Left ventricle myocardium inferior (tissue), 1 donor: ENCODE measurements at places on chromosomes 1 and 21. TPM values are rescaled to one million over a fixed set of nuclear protein-coding genes. Genes with fewer than 3 reads are reported as not detected.

DNA sequence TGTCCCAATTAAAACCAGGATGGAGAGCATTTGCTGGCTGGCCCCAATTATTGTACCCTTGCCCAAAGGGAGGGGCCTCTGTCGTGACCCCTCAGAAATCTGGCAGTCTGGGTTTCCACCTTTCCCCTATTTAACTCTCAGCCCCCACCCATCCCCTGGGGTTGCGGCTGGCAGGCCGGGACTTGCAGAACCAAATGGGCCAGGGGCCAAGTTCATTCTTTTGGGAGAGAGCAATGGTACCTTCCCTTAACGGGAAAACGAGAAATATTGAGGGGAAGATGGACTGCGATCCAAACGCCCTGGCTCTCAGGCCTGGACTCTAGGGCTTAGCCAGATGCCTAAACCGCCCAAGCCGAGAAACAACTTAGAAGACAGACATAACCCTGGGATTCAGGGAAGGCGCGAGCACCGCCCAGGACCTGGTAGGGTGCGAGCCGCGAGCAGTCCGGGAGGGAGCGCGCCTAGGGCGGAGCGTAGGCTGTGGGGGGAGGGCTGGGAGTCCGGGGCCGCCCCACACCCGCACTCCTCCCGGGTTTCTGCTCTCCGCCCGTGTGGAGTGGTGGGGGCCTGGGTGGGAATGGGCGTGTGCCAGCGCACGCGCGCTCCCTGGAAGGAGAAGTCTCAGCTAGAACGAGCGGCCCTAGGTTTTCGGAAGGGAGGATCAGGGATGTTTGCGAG lies at the start of gene SLC27A3:
TSS of gene SLC27A3 (plus strand) at position 628 of the 678 bp plus-strand sequence. CDS start 91 bp downstream, outside the sequence.
- DNase-seq, result peak; percentile 86

GRCh38 chr21:45147473-45148315 lies 73.3 kb downstream of the ADARB1 start:
- no peak for DNase-seq

GRCh38 chr1:157363660-157364140 lies 188.6 kb downstream of the FCRL5 start:
- no peak for DNase-seq

DNA sequence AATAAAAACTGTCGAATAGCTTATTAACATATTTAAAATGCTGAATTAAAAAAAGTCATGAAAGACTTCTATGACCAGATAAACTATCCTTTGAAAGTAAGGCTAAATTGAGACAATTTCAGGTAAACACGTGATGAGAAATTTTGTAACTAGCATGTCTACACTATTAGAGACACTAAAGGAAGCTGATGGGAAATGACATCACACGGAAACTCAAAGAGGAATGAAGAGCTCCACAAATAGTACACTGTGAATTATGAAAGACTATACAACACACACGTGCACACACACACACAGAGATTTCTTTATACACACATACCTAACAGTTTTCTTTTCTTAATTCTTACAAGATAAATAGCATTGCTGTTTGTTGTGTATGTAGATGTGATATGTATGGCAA lies 70.9 kb upstream of the PLA2G4A start:
- no peak for DNase-seq

- DNase-seq, result no peak
Observed at GRCh38 chr1:169466259-169467230, 19.2 kb downstream of the SLC19A2 start.

DNA sequence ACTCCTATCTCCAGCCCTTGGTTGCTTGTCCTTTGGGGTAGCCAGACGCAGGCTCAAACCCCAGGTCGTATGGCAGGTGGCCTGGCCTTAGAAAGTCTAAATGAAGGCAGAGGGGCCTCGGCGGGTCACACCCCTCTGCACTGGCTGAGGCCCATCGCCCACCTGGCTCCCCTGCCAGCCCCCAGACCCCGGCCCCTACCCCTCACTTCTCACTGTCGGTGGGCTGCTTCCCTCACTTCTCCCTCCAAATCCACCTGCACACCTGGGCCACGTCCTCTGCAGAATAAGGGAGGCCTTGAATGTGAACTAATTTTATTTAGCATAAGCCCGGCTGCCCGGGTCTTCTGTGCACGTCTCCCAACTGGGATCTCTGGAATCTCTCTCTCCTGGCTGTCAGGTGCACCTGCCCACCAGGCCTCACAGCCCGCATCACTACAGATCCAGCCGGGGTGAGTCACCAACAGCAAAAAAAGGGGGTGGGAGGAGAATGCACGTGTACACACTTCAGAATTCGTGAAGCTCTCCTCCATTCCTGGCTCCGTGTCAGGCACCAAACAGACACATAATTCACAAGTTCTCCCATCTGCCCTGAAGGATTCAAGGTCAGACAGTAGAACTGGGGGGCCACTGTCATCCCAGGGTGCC lies 107.5 kb upstream of the SIM2 start:
- DNase-seq, result no peak

- DNase-seq, result no peak
Observed at GRCh38 chr1:186295980-186296379, 79.1 kb downstream of the TPR start.

- DNase-seq, result no peak
Observed at GRCh38 chr1:91334856-91335255, 69.8 kb downstream of the HFM1 start.

DNA sequence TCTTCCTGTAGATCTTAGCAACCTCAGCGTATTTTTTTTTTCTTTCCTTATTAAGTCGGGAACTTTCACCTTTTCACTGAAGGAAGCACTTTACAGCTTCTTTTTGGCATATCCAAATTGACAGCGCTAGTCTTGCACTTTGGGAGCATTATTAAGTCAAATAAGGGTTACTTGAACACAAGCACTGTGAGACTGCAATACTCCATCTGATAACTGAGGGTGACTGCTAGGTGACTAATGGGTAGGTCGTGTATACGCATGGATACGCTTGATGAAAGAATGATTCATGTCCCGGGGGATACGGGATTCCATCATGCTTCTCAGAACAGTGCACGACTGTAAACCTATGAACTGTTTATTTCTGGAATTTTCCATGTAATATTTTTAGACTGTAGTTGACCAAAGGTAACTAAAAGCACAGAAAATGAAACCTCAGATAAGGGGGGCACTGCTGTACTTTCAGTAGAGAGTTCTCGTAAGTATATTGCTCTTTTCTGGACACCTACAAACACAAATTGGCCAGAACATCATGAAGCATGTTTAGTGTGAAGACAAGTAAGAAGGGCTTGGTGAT lies 364.7 kb downstream of the SMYD3 start:
- no peak for DNase-seq

DNA sequence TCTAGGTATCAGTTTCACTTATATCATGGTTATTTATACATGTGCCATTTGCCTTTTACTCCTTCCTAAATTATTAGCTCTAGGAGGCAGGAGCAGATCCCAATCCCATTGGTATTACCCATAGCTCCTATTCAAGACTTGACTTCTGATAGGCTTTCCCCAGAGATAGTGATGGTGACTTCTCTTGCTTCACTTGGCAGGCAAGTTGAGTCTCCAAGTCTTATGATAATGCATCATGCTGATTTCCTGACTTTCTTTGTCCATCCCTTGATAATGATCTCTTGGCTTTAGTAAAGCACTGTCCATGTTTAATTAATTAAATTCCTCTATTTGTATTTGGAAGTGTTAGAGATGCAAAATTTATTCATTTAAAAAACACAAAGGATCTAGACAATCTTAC lies 253.5 kb upstream of the ADAMTS5 start:
- no peak for DNase-seq

Gene FAM151A
- 0.80 TPM for total RNA-seq

Gene RNU1-3
- total RNA-seq, result 6,072 TPM

Gene SPRR1A
- not detected for total RNA-seq

Gene KAZN
- total RNA-seq, result 2.2 TPM

Gene ELAVL4
- not detected for total RNA-seq

Gene NME7
- 13.1 TPM for total RNA-seq
